NCI-H1417 treated with DMSO at 0.1 percent for 48 hours (cell line): ENCODE measurements at places on chromosomes 4 and X.

DNA sequence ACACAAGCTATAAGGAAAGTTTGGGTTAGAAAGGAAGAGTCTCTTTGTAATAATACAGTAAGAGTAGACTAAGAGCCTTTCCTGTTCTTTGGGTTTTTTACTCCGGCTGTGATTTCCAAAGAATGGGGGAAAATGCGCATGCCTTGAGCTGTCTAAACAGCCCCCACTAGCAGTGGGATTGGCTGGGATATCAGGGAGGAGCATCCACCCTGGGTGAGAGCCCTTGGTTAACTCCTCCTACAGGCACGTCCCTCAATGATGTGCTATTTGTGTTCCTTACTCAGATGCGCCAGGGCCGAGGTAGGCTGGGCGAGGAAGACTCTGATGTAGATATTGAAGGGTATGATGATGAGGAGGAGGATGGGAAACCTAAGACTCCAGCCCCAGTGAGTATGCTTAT is 74.0 kb upstream of the OGT start:
- DNase-seq, result no peak

DNA sequence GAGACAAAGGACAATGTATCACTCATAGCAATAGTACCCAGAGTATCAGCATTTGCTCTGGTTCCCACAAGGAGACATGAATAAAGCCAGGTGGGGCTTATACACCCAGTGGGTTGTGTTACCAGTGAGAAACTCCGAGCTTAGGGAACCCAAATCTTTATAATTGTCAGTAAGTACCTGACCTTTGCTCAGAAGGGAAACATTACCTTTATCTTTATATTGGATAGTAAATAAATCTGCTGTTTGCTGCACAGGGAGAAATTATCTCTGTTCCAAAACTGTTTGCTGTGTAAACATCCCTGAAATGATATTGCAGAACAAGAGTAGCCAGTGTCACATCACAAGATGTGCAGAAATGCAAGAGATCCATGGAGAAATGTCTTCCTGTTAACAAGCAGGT is 12.1 kb upstream of the SLAIN2 start:
- DNase-seq, result no peak

- no peak for DNase-seq
Observed at GRCh38 chr4:54842226-54842625, 184.5 kb downstream of the KIT start.

DNA sequence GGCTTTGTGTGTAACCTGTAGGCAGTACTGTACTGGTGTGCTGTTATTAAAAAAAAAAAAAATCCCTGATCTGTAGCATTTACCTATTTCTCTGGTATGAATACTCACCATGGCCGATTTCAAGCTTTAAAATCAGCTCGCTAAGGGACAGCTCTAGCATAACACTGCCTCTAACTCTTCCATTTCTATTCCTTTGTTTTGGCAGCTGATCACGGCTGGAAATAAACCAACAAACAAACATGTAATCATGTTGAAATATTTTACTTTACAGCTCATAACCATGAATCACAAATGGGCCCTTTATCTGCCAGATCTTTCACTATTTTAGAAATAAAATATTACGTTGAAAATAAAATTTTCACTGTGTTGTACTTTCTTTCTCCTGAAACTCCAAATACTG is 60.5 kb upstream of the IL15 start:
- DNase-seq, result no peak
